ENCODE measurements at places on chromosomes 3 and 15.

DNA sequence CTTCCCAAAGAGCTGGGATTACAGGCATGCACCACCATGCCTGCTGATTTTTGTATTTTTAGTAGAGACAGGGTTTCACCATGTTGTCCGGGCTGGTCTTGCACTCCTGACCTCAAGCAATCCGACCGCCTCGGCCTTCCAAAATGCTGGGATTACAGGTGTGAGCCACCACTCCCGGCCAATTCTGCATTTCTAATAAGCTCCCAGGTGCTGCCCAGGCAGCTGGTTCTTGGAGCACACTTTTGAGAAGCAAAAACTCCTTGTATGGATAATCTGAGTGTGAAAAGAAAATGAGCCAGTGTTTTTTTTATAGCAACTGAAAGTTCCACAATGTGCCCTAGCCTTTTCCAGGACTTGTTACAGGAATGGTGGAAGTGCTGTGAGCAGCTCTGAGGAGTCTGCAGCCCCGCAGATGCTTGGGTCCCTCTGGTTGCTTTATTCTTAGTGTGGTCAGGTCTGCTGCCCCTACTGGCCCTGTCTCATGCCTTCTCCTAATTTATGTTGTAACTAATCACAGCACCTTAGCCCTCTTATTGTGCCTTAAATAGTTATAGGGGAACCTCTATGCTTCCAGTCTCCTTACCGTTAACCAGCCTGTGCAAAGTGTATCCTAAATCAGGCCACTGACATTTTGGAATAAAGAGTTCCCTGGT, 13.5 kb upstream of the KCNAB1 start:
- no peak for DNase-seq

- no peak for DNase-seq
Measured at GRCh38 chr15:89494941-89495637, 1.3 kb downstream of the RHCG start.

DNA sequence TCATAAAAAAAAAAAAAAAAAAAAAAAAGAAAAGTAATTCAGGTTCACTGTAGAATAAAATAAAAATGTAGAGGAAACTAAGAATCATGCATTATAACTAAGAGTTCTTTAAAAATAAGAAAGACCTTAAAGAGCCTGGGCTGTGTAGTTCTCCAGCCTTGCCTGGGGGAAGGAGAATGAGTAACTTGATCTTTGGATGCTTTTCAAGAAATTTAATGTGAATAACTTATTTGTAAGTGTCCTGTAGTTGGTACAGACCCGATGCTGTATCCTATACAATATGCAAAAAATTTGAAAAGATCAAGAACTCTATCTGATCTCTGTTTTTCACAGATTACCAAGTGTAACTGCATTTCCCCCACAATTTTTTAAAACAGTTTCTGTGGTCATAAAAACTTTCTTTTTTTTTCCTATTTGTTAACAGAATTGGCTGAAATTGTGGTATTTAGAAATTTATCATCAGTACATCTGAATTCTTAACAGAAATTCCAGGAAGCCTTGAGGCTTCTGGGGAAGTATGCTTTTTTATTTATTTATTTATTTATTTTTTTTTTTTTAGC, 195.3 kb downstream of the THRB start:
- DNase-seq = no peak

- no peak for DNase-seq
Measured at GRCh38 chr3:28502397-28502937, 153.8 kb upstream of the AZI2 start.

DNA sequence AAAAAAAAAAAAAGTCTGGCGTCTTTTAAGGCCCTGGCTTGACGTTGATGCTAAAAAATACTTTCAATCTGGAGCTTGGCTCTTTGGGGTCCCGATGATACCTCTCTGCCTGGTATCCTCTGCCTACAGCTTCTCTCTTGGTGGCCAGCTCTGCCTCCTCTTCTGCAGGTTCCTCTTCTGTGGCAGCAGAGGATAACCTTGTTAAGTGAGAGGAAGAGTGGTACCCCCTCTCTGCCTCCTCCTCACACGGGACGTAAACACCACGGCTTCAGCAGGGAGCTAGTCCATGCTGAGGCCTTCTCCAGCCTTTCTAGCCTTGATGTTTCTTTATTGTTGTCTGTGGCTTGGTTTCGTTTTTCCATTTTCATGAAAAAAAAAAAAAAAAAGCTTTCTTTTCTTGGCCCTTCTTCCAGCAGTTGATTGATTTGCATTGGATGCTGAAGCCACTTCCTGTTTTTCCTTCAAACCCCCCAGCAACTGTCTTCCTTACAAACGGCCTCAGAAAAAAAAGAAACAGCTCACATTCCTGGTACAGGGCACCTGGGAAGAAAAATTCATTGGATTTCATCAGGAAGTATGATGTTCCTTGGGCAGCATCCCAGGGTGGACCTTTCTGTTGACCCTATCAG, 59.7 kb downstream of the RORA start:
- DNase-seq = no peak

- DNase-seq = no peak
Measured at GRCh38 chr3:69020424-69020823, 6.9 kb upstream of the EOGT start.

DNA sequence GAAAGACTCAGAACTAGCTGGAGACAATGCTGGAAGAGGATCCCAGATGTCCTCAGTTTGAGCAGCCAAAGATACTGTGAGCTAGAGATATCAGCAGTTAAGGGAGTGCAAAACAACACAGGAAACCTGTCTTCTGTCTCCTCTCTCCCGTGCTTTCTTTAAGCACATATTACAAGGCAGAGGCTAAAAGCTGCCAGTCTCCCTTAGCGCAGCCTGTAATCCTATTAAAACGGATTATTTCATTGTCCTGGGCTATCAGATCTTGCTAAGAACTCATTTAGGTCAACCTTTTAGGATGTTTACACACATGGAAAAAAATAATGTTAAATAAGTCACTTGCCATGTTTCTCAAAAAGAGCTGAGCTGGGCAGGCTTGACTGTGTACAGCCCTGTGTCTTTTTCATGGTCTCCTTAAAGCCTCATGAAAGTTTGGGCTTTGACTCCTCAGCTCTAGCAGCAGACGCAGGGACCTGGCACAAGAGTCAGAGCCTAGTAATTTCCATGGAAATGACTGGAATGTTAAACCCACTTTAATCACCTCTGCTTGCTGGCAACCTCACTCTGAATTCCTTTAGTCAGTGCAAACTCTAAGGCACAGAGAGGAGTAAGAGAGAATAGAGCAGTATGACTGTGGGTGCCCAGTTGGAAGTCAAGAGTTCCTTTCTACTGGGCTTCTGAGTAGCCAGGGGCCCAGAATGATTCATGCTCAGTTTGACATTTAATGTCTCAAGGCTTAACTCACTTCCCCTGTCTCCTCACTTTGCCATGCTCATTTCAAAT, 491.9 kb downstream of the NTRK3 start:
- DNase-seq = no peak

- no peak for DNase-seq
Measured at GRCh38 chr3:159919873-159920272, 68.8 kb upstream of the IL12A start.

- no peak for DNase-seq
Measured at GRCh38 chr3:127404221-127405009, 116.6 kb upstream of the PRR20G start.

DNA sequence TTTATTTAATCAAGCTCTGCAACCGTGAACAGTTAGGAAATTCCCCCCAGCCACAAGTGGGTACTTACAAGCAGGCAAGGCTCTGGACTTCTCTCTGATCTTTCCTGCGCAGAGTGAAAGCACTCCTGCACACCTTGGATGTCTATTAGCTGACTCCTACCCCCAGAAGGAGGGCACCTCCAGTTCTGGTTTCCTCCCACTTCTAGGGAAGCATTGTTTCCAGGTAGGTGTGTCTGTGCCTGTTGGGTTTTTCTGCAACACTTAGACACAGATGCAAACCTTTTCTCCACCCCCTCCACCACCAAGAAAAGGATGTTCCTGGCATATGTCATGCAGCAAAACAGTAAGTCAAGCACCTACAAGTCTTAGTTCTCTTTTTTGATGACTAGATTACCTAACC, at the start of gene ZBED2:
TSS of gene ZBED2 (minus strand) at position 115 of the 400 bp plus-strand sequence. CDS start 1,145 bp downstream, outside the sequence.
- DNase-seq = no peak

- DNase-seq = peak; percentile 79
Measured at GRCh38 chr3:172106989-172107388, 67.6 kb downstream of the FNDC3B start.

DNA sequence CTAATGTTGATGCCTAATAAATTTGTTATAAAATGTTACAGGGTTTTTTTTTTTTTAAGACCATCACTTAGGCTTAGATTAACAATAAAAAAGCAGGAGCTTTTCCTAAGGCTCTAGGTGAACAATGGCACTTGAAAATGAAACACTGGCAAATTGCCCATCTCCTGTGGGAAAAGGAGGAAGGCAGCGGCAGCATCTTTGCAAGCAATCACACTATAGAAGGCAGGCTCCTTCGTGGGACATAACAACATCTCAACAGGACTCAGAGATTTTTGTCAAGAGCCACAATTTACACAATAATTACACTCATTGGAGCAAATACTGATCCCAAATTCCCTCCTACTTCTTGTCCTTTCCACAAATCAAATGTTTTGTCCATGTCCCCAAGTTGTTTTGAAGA, 646.7 kb downstream of the ROBO2 start:
- DNase-seq = no peak

DNA sequence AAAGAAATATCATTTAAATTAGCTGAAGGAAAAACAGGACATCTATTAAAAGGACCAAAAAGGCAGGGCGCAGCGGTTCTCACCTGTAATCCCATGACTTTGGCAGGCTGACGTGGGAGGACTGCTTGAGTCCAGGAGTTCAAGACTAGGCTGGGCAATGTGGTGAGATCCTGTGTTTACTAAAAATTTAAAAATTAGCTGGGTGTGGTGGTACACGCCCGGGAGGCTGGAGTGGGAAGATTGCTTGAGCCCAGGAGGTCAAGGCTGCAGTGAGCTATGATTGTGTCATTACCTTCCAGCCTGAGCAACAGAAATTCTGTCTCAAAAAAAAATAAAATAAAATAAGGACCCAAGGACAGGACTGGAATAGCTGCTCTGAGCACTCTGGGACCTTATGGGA, 16.2 kb upstream of the HERC1 start:
- no peak for DNase-seq

DNA sequence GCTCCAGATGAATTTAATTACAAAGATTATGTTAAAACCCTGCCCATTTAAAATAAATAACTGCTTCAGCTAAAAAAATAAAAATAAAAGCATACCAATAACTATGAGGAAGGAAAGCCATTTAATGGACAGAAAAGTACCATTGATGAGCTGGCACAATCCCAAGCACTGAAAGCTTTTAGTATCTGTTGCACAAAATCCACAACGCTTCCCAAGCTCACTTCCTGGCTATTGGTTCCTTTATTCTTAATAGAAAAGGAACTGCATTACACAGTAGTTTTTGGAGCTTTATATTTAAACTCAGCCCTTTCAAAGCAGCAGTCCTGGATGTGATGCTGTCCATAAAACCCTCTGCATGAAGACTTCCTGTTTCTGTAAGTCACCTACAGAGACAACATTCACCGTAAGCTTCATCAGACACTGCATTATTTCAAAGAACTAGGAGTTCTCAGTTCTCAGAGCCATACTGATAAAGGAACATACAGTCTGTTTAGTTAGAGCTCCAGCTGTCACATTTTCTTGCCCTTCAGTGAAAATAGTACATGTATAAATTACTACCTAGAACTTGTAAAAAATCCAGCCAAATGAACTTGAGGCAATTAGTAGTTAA, 81.5 kb downstream of the CSNK1G1 start:
- DNase-seq = peak; percentile 4

DNA sequence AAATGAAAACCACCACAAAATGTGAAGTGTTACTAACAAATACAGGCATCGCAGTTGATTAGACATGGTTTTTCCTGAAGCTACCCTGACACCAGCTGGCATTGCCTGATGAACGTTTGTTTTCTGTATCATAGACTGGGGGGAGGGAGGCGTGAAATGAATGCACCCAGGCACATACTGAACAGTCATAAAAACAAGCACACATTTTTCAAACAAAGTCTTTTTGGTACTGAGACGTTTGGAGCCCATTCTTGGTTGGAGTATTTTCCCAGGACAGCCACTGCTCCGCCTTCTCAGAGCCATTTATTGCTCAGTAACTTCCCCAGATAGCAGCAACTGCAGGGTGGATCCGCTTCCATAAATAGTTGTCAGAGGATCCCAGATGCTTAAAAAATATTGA, 52.4 kb downstream of the KLF13 start:
- DNase-seq = no peak

- no peak for DNase-seq
Measured at GRCh38 chr3:8490079-8490552, 11.5 kb upstream of the LMCD1 start.

- DNase-seq = peak; percentile 38
Measured at GRCh38 chr3:184176377-184177330, 2.0 kb downstream of the AP2M1 start.

DNA sequence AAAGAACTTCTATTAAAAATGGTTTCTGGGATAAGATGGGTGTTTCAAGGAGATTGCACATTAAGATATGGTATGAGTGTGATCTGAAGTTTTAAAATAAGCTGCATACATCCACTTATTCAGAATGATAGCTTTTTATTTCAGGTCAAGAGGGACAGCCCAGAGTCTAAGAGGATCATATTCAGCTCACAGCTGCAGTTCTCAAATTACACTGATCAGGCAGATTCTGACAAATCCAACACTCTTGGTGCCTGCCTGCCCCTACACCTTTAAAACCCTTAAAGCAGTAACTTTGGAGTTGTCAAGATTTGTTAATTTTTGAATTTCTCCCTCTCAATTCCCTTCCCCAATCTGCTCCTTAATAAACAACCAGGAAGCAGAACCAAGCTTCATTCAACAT, 9.1 kb upstream of the TMEM87A start:
- no peak for DNase-seq

DNA sequence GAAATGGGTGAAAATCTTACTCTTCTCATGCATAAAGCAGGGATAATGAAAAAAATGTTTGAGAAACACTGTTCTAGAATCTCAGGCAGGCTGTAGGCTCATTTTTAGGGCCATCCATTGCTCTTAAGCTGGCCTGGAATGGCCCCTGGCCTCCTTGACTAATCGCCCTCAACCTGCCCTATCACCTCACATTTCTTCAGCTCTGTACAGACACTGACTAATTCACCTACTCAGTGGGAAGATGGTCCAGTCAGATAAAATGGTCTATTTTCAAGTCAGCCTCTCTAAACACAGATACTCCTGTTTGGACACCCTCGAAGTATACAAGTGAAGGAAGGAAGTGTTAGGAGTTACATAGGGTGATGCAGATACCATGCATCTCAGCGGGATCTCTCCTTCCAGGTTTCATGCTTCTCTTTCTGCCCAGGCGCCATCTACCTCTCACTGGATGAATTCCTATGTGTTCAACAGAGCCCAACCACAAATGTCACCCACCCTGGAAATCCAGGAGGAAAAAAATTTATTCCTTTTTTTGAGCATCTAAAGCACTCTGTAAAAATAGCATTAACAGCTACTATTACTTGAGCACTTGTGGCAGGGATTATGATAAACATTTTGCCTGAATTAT, 12.1 kb downstream of the FMN1 start:
- DNase-seq = no peak

Data from GDM1 (cell line).